ENCODE measurements at places on chromosomes 2 and 18.

DNA sequence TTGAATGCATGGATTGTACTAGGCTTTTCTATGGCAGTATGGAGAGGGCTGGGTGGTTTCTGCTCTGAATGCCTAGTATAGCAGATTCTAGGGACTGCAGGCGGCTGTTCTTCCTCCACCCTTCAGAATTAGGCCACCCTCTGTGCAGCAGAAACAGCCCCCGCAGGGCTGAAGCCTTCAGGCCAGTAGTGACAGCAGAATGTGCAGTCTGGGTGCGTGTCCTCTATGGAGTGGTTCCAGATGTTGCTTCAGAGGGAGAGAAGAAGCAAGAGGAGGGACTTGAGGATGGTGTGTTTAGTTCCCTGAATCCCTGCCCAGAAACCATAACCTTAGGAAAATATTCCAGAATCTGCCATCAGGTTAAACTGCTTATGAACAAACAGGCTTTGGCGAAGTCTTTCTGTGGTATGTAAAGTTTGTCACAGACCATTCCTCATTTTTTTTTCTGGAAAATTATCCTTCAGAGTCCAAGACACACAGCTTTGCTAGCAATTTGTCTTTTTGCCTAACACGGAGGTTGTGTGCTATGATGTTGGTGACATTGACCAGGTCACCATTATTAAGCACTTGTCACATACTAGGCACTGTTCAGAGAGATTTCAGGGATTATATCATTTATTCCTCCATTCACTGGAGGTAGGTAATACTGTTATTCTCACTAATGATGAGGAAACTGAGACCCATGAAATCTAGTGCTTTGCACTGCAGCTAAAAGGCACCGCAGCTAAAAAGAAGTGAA is 21.1 kb downstream of the CASP10 start:
- no peak for DNase-seq

DNA sequence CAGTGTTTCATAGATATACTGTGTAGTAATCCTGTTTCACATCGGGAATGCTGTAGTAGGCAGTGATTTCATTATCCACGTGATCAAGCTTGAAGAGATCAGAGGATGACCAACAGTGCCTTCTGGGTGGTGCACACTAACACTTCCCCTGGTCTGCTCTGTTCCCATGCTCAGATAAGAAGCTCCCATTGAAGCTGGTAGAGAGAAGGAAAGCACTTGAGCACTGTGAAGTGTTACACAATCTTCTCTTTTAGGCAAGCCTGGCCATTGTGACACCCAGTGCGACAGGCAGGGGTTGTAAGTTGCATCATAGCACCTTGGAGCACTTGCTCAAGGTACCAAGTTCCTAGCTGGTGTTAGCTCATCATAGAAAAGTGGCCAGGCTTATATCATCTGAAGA is 30.6 kb upstream of the GPD2 start:
- no peak for DNase-seq

DNA sequence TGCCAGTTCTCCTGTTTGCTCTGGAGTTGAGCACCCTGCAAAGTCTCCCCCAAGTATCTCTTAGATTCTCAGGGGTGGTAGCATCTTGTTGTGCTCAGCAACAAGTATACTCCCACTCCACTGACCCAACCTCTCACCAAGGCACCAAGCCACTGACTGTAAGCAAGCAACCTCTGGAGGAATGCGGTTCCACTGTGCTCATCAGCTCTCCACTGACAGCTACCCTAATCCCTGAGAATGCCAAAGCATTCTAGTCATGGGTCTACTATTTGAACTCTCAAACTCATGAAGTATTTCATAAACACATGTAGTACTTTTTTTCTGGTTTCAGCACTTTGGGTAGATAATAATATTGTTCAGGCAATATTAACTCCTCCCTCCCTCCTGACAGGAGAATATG is 170.0 kb downstream of the EPHA4 start:
- no peak for DNase-seq

DNA sequence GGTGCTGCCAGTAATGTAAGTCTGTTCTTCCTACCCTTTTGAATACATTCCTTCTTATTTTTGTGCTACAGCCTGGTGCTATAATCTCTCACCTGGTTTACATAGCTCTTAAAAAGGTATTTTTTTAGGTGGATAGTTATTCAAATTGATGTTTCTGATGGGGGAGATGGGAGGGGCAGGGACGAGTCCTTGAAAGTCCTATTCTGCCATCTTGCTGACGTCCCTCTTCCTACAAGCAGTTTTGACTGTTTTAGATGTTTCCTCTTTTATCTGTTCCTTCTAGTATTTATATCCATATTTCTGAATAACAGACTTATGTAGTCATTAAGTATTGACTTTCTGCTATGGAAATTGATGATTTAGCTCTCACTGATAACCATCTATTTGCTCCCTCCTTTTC is 256.4 kb downstream of the KIAA1328 start:
- DNase-seq: no peak

DNA sequence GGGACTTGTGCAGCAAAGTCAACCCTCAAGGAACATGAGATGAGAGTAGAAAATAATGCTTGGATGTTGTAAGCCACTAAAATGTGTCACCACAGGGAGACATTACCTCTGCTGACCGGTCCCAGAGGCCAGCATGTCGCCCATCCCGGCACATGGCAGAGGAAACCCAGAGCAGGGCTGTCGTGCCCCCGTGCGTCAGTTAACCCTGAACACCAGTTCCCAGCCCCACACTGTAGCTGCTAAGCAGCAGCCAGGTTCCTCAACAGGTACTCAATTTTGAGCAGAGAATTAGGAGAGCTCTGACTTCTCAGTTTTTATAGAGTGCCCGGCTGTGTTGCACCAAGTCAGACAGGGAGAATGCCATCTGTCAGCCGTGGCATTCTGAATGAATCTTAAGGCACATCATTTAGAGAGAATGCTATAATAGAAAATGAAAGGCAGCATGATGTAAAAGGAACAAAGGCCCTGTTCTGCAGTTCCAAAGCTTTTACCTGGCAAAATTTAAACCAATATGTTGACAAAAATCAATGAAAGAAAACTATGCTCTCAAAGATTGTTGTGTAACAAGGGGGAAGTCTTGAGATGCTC is 307.9 kb downstream of the METTL4 start:
- no peak for DNase-seq

DNA sequence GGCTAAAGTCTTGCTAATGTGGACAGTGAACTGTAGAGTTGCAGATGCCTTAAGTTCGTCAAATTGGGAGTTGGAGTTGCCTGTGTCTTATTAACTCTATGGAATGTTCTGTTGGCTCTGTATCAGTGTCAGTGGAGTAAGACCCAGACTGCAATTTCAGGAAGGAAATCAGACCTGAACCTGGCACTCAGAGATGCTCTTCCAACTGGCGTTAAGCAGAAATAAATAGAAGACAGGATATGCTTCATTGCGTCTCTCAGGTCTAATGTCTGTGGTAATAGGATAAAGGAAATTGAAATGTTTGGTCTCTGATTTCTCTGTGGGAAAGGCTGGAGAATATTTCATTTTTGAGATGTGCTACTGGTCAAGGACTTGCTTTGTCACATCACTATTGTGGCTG is 846.7 kb upstream of the ID2 start:
- DNase-seq: no peak

DNA sequence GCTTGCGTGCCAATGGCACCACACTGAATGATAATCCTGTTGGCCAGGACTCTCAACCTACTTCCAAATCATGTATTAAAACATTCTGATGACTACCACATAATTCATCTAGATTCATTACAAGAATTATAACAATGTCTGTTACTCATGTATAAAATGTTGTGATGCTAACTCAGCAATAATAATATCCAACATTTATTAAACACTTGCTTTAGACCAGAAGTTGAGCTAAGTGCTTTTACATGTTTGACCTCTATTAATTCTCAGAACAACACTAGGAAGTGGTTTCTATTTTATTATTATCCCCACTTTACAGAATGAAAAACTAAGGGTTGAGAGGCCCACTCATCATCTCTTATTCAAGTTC is 178.4 kb downstream of the LNPK start:
- DNase-seq: no peak

- no peak for DNase-seq
Measured at GRCh38 chr2:231612109-231612455, 19.4 kb downstream of the TEX44 start.

DNA sequence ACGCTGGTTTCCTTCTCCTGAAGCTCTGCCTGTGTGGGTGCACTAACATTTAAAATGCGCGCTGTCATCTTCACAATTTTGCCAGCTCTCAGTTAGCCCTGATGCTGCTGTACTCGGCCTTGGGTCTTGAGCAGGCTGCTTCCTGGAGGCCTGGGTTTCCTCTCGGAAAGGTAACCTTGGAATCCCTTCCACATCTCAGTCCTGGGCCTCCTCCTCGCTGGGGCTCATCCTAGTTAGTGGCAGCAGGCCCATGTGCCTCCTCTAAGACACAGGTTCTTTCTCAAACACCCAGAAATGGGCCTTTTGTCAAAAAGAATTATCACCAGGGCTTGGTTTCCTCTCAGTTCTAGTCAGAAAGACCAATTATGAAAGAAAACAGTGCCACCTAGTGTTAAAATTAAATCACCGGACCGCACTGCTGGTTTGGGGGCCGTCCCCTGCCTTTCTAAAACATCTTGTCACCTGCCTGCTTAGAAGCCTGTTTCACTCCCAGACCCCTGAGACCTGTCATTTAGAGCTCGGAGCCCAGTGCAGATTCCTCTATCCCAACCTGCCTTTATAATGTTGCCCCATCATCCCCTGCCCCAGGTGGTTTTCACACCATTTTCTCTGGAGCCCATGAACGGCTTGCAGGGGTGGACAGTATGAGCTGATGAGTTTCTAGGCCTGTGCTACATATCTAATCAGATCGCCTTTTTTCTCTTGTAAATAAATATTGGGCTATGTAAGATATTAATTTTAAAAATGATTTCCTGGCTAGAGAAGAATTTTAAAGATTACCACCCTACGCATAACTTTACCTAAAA is 42.4 kb downstream of the HK2 start:
- DNase-seq: no peak

DNA sequence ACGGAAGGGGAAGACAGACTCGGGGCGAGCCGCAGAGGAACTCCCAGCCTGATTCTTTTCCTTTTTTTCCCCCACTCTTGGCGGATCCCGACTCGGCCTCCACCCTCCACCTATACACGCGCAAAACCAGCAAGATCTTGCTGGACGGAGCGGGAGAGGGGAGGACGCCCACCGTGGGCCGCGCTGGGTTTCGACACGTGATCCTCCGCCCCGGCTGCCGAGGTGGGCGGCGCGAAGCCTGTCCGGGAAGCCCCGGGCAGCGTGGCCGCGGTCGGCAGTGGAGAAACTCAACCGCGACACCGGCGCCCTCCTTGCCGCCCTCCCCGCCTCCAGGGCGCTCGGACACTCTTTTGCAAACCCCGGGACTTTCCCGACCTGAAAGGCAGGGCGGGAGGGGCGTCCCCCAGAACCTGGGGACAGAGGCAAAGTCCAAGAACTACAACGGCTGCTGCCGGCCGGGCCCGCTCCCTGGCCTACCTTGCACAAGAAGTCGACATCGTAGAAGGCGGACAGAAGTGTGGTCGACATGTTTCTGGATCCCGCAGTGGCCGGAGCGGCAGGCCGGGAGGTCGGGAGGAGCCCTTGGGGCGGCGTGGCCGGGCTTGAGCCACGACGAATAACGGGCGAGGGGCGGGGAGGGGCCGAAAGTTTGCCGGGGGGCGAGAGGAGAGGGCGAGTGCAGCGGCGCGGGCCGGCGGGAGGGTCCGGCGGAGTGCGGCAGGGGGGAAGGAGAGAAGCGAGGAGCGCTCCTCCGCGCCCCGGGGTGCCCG is 433 bp downstream of the ZFP36L2 start:
- DNase-seq: peak; percentile 85

DNA sequence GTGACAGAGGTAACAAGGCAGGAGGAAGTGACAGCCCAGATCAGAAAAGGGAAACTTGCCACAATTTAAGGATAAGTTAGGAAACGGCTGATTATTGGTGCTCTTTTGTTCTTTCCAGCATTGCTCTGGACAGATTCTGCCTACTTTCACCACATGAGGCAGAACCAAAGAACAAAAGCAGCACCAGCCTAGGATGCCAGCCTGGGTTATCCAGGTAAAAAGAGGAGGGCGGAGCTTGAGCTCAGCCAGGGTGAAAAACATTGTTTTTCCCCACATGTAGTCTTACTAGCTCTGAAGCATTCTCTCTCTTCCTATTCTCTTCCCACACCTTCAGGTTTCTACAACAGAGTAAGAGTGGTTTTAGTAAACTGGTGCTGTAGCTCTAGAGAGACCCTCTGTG is 300.5 kb downstream of the TMX3 start:
- no peak for DNase-seq

DNA sequence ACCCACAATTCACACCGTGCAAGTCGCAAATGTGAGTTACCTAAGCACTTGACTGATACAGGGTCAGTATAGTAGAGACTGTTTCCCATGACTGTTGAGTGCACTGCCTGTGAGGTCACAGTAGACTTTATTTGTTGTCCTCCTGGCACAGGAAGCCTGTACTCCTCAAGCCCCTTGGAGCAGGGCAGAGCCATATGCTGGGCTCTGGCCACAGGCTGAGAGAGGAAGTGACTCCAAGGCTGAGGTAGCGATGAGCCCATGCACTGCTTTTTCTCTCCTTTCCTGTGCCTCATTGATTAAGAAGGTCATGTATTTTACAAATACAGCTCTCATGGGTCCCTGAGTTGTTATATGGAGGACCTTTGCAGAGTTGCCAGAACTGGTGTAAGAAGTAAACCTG is 287.7 kb downstream of the SRBD1 start:
- DNase-seq: no peak

- no peak for DNase-seq
Measured at GRCh38 chr2:120778244-120778643, 42.6 kb downstream of the GLI2 start.

DNA sequence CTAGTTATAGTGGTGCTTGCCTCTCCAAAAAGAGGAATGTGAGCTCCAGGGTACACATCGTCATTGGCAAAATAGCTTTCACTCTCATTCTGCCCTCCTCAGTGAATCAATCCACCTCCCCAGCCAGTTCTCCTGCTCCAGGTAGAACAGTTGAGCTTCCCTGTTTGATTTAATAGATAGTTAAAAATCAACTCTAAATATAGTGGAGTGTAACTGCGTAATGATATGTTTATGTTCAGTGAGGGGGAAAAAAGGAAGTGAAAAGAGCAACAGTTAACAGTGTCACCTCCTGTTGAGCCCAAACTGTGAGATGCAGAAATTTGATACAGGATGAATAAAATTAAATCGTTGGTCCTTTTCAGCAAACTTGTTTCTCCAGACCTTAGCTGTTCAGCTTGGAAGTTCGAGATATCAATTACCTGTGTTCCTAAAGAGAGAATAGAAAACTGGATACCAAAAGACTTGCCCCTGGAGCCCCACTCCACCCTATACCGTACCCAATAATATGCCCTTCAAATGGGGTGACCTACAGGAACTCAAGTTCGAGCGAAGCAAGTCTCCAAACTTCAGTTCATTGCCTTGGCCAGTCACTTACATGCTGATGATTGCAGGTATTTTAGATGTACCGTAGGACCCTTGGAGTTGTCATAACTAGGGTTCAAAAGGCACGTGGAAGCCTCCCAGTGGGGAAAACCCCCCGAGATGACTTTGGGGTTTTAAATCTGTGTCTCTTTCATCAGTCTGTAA is 708.4 kb downstream of the RNF144A start:
- no peak for DNase-seq

- DNase-seq: no peak
Measured at GRCh38 chr2:171132086-171132485, 28.6 kb downstream of the TLK1 start.

- no peak for DNase-seq
Measured at GRCh38 chr2:83596592-83597282, 862.3 kb downstream of the SUCLG1 start.

Data from CD8-positive, alpha-beta T cell (primary cell).